ENCODE measurements at places on chromosomes 2 and 18.

- ATAC-seq: no peak
Measured at GRCh38 chr2:191935247-191935646, 88.4 kb upstream of the CAVIN2 start.

DNA sequence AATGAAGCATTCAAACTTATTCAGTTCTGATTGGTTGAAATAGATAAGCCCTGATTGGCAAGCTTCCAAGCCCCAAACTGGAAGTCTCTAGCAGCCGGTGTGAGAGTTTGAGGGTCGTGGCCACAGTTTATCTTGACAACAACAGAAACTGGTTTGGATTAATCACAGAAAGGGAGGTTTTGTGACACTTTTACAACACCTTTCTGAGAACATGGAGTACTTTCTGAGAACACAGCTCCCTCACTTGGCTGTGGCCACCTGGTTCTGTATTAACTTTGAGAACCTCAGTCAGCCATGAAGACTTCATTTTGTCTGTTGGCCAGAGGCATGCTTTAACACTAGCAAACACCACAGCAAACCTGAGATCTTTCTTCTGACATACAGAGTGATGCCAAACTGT lies 280.7 kb upstream of the VWC2L start:
- no peak for ATAC-seq

GRCh38 chr2:164495491-164496223 lies 125.6 kb downstream of the GRB14 start:
- peak; percentile 70 for ATAC-seq

- no peak for ATAC-seq
Measured at GRCh38 chr2:19224011-19224410, 134.4 kb downstream of the OSR1 start.

GRCh38 chr18:22643731-22644130 lies 226.0 kb upstream of the CTAGE1 start:
- no peak for ATAC-seq

DNA sequence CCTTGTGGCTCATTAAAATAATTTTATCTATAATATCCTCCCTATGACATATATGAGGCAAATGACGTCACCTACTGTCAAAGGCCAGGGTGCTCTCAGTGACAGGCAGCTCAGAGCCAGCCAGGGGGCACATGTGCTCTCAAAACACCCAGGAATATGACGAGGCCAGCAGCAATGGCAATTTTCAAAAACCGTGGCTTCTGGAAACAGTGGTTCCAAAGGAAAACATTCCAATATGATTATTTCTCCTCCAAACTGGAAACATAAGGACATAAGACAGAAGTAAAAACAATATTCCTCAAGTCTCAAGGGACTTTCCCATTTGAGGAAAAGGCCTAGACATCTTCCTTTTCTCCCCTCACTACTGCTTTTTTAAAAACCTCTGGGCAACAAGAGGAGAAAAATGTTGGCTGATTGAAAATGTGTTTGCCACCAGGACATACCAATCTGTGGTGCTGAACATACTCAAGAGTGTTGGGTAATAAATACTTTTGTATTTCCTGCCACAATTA lies 40.8 kb downstream of the RNF152 start:
- no peak for ATAC-seq

DNA sequence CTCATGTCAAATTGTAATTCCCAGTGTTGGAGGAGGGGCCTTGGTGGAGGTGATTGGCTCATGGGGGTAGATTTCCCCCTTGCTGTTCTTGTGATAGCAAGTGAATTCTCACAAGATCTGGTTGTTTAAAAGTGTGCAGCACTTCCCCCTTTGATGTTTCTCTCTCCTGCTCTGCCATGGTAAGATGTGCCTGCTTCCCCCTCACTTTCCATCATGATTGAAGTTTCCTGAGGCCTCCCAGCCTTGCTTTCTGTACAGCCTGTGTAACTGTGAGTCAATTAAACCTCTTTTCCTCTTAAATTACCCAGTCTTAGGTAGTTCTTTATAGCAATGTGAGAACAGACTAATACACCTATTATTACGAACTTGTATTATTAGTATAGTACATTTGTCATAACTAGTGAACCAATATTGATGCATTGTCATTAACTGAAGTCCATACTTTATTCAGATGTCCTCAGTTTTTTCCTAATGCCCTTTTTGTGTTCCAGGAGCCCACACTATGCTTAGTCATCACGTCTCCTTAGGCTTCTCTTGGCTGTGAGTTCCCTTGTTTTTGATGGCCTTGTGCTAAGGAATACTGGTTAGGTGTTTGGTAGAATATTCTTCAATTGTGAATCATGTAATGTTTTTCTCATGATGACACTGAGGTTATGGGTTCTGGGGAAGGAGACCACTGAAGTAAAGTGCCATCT lies 4.5 kb upstream of the MAP3K2 start:
- ATAC-seq: no peak

GRCh38 chr2:53668624-53669026 lies 99.0 kb upstream of the CHAC2 start:
- ATAC-seq: no peak

DNA sequence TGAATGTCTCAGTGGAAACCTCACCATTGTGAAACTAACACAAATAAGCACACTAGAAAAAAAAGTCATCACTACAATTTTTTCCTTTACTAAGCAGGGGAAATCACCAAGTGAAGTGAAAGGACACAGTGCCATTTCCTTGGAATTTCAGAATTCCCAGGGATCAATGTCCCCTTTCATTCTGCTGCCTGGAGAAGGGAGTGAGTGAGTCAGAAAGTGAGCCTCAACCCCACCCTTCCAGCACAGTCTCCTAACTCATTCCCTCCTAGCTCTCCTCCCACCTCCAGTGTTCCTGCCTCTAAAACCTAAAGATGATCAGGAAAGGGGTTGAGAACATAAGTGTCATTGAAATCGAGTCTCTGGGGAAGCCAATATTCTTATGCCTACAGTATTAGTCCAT lies 608.5 kb downstream of the RNF144A start:
- ATAC-seq: no peak

- ATAC-seq: peak; percentile 32
Measured at GRCh38 chr18:28039078-28039477, 137.9 kb downstream of the CDH2 start.

Data from esophagus mucosa (tissue), 1 donor.